ENCODE measurements at places on chromosomes 6 and 20.

DNA sequence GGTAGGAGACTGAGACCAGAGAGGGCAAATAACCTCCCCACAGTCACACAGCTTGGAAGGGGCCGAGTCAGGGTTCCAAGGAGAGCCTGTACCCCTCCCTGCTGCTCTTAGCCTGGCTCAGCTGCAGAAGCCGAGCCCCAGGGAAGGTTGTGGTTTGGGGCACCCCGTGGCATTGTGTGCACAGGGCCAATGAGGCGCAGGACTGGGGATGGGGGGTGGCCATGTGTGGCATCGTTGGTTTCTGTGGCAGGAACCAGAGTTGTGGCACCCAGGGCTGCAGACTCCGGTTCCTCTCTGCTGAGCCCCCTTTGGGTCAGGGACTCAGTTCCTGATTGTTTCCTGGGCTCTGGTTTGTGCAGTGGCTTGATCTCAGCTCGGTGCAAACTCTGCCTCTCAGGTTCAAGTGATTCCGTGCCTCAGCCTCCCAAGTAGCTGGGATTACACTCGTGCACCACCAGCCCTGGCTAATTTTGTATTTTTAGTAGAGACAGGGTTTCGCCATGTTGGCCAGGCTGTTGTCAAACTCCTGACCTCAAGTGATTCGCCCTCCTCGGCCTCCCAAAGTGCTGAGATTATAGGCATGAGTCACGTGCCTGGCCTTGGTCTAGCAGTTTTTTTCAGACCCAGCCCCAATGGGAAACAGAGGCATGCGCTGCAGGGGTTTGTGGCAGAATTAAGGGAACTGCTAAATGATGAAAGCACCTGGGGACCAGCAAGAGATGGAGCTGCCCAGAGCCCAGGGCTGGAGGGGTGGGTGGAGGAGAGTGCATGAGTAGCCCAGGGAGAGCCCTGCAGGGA lies 221.0 kb upstream of the SULF2 start:
- no peak for DNase-seq

GRCh38 chr6:167976708-167977107 lies 20.8 kb upstream of the KIF25 start:
- DNase-seq = no peak

- DNase-seq = no peak
These were observed 2.1 kb upstream of the HIVEP1 start for GRCh38 chr6:12009876-12010634.

GRCh38 chr6:72946774-72947173 lies 278.5 kb downstream of the KHDC1L start:
- no peak for DNase-seq

- DNase-seq = no peak
These were observed 5.5 kb downstream of the ELMO2 start for GRCh38 chr20:46400828-46401477.

DNA sequence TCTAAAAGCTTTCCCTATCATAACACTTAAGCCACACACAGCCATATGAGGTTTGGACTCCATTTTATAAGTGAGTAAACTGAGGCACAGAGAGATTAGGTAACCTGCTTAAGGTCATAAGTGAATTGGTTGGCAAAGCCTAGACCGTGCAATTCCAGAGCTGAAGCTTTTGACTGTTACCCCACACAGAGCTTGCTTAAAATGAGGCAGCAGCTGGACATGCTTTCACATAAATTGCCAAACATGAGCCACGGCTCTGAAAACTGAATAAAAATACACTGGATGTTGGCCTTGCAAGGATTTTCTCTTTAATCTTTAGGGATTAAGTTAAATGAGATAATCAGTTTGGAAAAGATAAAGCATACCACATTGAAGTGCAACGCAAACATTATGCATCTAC lies 2.5 kb downstream of the RIPOR2 start:
- no peak for DNase-seq

DNA sequence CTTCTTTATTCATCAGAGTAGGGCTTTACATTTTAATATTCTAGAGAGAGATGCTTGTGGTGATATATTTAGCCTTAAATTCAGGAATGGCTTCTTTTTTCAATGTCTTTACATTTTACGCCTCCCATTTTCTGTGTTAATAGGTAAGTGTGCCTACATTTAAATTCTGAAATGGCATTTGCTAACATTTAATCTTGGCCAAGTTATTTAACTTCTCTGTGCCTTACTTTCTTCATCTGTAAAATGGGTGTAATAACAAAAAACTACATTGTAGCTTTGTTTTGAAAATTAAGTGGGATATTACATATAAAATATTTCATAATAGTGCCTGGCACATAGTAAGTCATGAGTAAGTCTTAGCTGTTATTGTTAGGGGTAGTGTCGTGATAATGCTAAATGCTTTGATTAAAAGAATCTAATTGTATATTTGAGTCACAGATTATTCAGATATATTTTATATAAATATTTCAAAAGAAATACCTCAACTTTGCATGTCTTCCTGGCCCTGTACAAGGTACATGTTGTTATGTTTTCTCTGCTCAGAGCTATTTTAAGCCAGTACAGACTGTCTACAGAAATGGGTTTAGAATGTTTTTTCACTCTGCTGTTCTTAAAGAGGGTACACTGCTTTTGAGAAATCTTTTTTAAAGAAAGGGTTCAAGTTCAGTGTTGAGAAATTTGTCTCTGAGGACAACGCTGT lies 18.8 kb downstream of the CARMIL1 start:
- DNase-seq = no peak

DNA sequence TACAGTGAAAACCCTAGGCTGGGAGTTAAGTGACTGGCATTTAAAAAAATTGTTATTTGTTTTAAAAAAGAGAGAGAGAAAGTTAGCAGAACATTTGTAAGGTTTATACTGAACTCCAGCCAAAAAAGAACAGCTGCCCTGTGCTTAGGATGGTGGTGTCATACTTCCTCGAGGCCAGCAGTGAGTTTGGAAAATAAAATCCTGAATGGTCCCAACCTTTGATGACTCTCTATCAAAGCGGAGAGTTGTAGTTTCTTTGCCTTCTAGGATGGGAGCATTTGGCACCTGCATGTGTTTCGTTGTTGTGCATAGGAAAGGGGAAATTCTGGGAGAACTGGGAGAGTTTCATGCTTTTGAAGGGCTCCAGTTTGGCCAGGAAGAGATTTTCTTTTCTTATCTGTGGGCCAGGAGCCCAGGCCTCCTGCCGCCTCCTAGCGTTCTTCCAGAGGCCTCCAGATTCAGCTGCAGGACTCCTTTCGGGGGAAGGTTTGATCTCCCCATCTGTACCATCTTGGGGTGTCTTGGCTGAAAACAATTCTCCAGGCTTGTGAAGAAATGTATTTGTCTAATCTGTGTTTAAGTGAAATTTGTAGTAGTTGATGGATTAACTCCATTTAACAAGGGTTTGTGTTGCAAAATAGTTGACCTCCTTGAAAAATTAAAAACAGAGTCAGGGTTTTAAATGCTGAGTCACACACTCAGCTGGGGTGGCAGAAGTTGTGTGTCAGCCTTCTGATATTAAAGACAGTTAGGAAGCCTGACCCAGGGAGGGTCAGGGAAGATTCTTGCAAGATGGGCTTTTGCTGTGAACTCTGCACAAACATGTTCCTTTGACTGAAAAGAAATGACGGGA lies 63.4 kb downstream of the TXNDC5 start:
- no peak for DNase-seq

- no peak for DNase-seq
These were observed 135.6 kb downstream of the SLC24A3 start for GRCh38 chr20:19347943-19348456.

GRCh38 chr6:151409260-151409659 lies 17.9 kb upstream of the ZBTB2 start:
- no peak for DNase-seq

DNA sequence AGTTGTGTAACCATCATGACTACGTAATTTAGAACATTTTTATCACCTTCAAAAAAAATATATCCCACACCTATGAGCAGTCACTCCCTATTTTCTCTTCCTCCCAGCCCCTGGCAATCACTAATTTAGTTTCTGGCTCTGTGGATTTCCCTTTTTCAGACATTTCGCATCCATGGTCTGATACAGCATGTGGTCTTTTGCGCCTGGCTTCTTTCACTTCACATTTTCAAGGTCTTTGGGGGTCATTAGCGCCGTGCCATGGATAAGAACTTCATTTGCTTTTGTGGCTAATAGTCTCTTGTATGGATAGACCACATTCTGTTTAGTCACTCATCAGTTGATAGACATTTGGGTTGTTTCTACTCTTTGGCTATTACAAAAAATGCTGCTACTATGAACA lies 44.9 kb upstream of the DUSP22 start:
- DNase-seq = no peak

DNA sequence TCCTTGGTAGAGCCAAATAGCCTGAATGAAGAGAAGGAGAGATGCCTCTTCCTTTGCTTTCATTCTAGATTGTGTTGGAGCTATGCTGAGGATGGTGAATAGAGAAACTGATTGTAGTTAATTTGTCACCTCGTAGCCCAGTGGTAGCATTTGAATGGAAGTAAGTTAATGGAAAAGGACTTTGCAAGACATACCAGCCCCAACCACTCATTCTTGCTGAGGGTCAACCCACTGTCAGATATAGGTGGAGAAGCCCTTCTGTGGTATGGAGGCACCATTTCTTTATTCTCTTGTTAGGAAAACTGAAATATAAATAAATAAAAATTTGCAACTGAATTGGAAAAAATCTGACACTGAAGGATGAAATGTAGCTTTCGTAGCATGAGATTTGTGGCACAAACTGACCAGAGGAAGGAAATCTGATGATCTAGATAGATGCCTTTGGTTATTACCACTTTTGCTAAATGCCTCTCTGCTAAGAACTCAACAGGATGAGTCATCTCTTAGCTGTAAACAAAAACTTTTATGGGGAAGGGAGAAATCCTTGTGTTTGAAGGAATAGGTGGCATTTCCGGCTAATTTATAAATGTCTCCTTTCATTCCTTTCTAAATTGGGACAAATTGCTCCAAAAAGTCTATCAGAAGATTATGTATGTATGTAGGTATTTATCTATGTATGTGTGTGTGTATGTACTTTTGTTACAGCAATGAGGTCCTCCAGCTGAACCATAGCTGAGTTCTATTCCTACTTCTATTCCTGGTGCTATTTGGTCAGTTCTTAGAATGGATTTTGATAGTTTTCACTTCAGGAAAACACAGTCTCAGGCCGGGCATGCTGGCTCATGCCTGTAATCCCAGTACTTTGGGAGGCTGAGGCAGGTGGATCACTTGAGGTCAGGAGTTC lies 76.5 kb upstream of the SUPT3H start:
- DNase-seq = no peak

GRCh38 chr20:48416002-48416401 lies 411.8 kb downstream of the PREX1 start:
- DNase-seq = no peak

DNA sequence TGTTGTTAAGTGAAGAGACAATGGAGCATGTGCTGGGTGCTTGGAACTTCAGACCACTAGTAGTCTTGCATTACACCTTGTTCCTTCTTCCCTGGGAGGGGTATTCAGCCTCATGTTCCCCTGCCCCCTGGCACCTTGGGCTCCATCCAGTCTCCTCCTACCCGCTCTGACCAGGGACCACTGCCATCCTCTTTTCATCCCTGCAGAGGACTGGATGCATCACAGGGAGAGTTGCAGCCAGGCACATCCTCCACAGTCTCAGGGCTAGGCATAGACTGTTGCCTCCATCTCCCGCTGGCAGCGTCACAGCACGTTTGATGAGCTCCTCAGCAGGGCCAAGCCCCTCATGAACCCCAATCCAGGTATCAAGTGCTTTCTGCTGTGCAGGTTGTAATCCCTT lies 1.3 kb upstream of the TAAR8 start:
- no peak for DNase-seq

DNA sequence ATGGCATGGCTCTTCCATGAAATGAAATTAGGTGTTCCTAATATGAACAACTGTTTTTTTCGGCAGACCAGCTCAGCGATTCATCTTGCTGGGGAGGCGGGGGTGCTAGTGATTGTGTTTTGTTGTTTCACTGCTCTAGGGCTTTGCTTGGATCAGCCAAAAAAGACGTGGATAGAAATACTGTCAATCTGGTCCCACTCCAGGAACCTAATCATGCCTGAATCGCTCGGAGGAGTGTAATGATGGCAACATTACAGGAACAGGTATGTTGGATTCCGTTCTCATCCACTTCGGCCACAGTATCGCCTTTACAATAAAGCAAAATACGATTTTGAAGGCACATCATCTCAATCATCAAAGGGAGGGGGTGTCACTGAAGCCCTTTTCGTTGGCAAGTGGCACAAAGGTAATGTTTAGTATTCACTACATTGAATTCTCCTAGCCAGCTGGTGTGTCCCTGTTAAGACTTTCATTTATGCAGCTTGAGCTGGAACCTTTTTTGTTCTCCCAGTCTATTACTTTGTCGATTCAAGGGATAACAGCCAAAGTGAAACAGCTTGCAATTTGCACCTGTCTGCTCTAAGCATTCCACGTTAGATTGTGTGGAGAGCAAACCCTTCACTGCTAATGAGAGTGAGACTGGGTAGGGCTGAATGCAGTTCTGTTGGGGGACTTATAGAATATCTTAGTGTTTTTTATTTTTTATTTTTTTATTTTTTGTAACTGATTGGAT lies 477.7 kb downstream of the TFAP2A start:
- DNase-seq = no peak

DNA sequence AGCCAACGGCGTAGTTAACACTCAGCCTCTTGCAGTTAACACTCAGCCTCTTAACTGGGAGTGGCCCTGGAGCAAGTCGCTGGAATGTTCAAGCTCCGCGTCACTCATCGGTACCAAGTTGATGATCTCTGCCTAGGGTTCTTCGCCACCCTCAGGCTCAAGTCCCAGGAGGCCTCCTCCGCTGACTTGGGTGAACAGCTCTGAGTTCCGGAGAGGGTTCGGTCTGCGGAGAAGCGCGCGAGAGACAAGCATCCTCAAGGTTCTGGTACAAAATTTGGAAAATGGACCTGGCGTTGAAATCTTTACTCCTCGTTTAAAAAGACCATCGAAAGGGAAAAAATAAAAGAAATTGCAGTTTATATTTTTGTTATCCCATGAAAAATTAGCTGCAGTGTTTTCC lies 876 bp upstream of the DSP start:
- DNase-seq = no peak

DNA sequence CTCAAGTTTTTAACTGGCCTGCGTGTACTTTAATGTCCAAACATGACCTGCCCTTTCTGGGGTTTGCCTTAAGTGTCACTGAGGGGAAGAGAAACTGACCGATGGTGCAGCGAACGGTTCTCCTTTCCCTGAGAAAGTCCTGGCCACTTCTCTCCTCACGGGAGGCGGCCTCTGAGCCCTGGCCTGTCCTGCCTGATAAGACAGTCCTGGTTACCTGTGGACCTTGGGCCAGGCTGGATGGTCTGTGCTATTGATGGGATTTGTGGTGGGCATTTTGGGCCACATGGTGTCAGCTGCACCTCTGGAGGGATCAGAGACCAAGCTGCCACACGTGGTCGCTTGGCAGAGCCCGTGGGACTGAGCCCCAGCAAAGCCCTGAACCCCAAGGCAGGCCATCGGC lies 11.6 kb upstream of the NTSR1 start:
- DNase-seq = no peak

- DNase-seq = no peak
These were observed 14.8 kb upstream of the TENT5A start for GRCh38 chr6:81767163-81767891.

- no peak for DNase-seq
These were observed 57.0 kb downstream of the RNF144B start for GRCh38 chr6:18444111-18444510.

GRCh38 chr6:1503811-1504210 lies 105.9 kb upstream of the FOXC1 start:
- DNase-seq = no peak

Measured in stimulated activated CD4-positive, alpha-beta T cell treated with anti-CD3 and anti-CD28 coated beads, TNF-alpha, amount 100 ng/mL, for 4 hours (primary cell).